ENCODE measurements at places on chromosomes 7 and 10.

DNA sequence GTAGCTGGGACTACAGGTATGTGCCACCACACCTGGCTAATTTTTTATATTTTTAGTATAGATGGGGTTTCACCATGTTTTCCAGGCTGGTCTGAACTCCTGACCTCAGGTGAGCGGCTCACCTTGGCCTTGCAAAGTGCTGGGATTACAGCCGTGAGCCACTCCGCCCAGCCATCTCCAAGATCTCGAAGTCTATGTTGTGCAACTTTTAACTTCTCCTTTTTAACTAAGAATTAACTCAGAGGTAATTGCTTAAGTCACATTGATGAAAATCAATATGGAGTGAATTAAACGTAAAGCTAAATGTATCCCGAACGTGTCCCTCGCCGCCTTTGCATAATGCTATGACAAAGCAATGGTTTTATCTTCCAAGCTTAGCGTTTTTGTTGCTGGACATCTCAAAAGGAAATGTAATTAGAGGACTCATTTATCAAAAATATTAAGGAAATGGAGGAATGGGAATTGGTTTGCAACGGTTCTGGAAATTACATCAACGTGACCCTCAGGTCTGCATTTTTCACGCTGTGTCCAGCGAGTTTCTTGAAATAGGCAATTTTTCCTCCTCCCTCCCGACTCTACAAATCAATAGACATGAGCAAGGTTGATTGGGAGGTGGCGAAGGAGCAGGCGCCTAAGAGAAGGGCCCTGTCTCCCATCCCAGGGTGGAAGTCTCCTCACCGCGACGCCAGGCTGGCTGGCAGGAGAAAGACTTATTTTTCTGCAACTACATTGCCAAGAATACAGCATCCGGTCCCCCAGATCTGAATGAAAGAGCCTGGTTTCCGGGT, 89.8 kb downstream of the TMEM130 start:
- DNase-seq = no peak

- no peak for DNase-seq
Measured at GRCh38 chr10:35074266-35074665, 15.9 kb downstream of the CUL2 start.

GRCh38 chr7:83681200-83681778, 32.4 kb upstream of the SEMA3E start:
- no peak for DNase-seq

- DNase-seq = no peak
Measured at GRCh38 chr10:15346440-15347141, 24.5 kb downstream of the FAM171A1 start.
